Stimulated activated CD4-positive, alpha-beta T cell treated with anti-CD3 and anti-CD28 coated beads, Interleukin-1b, Interleukin-23, amount 100 ng/mL, for 48 hours (primary cell): ENCODE measurements at places on chromosomes 3 and 15.

DNA sequence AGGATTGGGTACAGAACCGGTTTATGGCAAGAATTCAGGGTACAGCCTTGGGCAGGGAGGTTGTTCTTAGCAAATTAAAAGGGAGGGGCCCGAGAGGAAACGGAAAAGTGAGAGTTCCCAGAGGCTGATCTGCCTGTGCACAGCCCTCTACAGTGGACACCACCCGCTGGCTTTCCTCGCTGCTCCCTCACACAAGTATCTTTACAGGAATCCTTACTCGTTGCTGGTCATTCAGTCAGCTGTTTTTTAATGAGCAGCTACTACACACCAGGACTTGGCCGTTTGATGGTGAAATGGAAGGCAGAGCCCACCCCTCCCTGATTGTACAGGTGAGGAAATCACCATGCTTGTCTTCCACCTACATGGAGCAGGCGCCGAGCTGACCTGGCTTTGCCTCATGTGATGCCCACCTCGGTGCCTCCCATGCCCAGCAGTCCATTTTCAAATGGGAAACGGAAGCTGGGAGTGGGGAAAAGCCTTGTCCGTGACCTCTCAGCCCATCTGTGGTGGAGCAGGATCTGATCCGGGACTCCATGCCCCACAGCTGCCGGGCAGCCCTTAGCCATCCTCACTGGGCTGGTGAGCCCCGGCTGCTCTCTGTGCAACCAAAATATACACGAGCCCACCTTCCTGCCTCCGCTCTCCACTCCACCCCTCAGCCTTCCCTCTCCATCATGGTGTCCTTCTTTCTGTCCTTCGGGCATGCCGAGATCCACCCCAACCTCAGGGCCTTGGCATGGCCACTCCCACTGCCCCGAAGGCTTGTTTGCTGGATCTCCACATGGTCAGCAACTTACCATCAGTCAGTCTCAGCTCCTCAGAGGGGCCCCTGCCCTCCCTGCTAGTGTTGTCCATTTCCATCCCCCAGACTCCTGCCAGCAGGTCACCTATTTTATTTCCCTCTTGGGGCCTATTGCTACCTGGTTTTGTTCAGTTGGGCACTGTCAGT lies 33.3 kb upstream of the FGD5 start:
- DNase-seq = no peak

- DNase-seq = no peak
Observed at GRCh38 chr3:184230603-184231528, 1.5 kb downstream of the VWA5B2 start.

DNA sequence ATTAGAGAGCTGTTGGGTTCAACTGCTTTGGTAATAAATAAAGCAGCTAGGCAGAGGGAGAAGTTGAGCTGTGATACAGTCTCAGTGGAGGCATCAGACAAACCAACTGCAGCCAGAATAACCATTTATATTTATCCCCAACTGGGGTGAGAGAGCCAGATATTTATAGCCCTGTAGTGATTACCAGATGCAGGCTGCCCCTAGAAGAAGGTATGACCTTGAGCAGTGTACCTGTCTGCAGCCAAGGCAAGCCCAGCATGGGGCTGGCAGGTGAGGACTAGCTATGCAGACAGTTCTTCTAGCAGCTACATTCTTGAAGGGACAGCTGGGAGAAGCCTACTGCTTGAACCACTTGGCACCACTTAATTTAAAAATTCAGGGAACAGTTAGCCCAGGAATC lies 144.4 kb upstream of the EPHA3 start:
- DNase-seq = no peak

- DNase-seq = no peak
Observed at GRCh38 chr15:78343276-78344060, 3.3 kb downstream of the CRABP1 start.

- DNase-seq = no peak
Observed at GRCh38 chr3:81702126-81702525, 59.3 kb downstream of the GBE1 start.

- no peak for DNase-seq
Observed at GRCh38 chr15:58348095-58348812, 83.5 kb upstream of the LIPC start.

GRCh38 chr3:79906106-79906505 lies 138.3 kb upstream of the ROBO1 start:
- DNase-seq = no peak

DNA sequence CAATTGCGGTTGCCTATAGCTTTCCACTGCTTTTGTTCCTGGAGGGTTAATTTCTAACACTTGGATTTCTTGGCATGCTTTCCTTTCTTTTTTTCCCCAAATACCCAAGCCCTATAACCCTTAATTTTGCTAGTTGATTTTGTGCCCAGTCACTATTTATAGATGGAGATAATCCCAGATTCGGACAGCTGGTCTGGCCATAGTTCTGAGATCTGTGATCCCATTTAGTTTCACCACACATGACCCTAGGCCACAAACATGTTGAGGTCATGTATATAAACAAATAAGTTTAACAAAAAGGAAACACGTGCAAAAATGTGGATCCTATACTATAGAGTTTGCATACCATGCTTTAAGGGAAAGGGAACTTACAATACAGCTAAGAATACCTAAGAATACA lies 111.4 kb downstream of the ZMAT3 start:
- no peak for DNase-seq

DNA sequence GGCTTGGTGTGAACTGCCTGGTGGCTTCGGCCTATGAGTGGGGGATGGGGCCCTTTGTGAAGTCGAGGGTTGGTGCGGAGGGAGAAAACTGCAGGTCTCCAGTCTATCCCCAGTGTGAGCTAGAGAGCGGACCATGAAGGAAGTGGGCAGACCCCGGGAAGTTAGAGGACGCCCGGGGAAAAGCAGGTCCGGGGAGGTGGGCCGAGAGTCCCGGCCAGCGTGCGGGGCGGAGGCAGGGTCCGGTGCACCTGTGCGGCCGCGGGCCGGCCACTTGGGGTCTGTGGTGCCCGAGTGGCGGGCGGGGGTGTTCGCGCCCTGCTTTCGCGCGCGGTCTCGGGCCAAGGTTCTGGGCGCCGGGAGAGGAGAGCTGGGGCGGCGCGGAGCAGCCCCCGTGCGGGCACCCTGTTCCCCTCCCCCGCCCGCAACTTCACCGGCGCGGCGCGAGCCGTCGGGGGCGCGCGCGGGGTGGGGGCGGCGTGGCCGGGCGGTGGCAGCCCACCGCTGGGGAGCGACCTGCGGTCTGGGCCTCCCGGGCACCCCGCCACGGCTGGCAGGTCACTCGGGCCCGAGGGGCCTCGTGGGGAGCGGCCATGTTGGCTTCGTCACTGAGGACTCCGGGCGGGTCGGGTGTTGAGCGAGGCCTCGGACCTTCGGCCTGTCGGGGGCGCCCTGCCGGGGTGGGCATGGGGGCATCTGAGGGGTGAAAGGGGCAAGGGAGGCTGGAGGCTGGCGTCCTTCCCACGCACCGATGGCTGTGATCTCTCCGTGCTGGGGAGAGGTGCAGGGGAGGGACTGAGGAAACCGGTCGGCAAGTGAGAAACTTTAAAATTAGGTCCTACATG lies 4.8 kb downstream of the UBE2E1 start:
- peak; percentile 43 for DNase-seq

- DNase-seq = no peak
Observed at GRCh38 chr3:124791142-124791541, 60.9 kb downstream of the UMPS start.

DNA sequence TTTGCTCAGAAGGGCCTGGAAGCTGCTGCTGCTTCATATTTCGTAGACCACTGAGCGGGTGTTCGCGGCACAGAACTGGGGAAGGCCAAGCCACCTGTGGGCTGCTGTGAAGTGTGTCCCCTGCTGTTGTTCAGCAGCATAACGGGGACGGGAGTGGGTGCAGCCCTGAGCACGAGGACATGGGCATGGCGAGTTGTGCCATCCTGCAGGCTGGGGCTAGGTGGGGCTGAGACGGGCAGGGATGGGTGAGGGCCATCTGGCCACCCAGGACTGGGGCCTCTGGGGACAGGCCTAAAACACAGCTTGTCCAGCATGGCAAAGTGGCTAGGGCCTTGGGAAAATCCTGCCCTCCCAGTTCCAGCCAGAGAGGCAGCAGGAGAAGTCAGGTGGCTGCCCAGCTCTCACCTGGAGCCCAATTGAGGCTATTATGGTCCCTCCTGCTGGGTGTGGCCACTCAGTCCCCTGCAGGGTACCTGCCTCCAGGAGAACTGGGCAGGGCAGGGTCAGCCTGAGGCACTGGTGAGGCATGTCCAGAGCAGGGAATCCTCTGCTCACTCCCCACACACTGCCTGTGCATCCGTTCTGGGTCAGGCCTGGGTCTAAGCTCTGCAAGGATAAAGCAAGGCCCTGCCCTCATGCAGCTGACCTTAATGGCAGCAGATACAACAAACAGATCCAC lies 29.5 kb downstream of the CFAP100 start:
- no peak for DNase-seq

- DNase-seq = peak; percentile 37
Observed at GRCh38 chr3:119600732-119601131, 3.0 kb downstream of the PLA1A start.

- DNase-seq = no peak
Observed at GRCh38 chr3:14440531-14441239, 38.3 kb downstream of the SLC6A6 start.

DNA sequence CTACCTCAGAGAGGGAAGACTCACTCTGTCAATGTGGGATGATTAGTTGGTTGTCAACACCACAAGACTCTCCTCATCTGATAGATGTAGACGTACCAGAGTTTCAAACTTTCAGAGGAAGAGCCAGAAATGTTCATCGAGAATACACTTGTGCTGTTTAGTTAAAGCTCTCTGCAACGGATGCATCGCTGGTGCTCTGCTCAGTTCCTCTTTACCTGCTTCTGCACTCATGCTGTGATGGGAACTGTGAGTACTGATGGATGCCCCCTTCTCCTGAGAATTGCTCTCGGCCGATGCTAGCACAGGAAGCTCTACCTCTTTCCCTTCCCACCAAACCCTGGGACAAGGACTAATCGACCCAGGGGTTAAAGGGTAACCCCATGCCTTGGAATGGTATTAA lies 51.8 kb upstream of the CCDC54 start:
- DNase-seq = no peak

- no peak for DNase-seq
Observed at GRCh38 chr3:40588406-40588805, 63.6 kb downstream of the ZNF621 start.

DNA sequence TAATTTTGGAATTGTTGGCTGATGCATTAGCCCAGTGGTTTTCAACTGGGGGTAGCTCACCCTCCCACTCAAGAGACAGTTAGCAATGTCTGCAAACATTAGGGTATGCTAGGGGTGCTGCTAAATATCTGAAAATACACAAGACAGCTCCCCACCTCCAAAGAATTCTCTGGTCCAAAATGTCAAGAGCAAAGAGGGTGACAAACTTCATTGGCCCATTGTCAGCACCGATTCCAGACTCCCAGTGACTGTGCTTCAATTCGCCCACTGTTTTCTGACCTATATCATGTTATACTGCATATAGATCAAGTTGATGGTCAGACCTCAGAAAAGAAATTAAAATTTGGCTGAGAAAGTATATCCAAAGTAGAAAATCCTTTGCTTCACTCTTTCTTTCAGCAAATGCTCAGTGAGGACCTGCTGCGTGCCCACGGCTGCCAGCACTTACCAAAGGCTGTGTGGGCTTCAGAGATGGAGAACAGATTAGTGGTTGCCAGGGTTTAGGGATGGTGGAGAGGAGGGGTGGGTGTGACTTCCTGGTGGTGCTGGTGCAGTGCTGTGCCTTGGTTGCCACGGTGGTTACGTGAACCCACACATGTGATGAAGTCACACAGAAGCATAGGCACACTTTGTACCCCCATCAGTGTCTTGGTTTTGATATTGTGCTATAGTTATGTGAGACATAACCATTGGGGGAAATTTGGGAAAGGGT lies 204.0 kb downstream of the PLCL2 start:
- no peak for DNase-seq

DNA sequence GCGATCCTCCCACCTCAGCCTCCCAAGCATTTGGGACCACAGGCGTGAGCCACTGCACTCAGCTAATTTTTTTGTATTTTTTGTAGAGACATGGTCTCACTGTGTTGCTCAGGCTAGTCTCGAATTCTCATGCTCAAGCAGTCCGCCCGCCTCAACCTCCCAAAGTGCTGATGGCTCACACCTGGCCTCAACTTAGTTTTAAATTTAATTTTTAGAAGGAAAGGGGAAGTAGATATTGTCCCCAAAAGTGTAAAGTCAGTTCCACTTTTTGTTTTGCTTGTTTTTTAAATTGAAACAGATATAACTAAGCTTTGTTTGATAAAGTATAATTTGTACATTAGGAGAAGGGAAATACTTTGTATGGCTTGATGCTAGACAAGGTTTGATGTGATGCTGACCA lies 31.3 kb upstream of the NFKBIZ start:
- no peak for DNase-seq

- DNase-seq = no peak
Observed at GRCh38 chr3:6770397-6770690, 90.6 kb upstream of the GRM7 start.

DNA sequence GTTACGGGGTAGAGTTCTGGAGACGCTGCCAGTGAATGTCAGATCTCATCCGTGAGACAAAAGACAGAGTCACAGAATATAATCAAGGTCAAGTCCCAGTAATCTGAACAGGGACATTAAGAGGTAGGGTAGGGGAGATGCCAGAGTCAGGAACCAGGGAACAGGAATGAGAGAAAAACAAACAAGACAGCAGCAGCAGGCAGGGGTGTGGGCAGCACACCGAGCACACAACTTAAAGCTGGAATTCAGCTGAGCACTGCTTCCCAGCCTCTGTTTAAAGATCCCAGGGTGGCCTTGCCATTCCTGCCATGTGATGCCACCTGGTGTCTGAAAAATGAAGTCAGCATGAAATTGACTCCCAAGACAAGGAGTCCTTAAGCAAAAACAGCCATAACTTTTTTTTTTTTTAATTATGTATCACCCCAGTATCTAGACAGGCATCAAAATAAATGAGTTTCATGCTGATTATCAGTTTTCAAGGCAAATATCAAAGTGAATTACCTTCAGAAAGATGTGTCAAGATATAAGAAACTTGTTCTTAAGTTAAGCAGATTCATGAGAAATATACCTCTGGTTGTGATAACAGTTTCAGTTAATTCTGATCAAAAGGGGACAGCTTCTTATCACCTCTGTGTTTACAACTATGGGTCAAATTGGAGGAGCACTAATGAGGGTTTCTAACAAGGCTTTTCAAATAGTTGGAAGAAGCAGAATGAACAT lies 203.7 kb downstream of the SLC9A9 start:
- DNase-seq = no peak

- DNase-seq = no peak
Observed at GRCh38 chr15:87591042-87591441, 665.5 kb downstream of the NTRK3 start.

DNA sequence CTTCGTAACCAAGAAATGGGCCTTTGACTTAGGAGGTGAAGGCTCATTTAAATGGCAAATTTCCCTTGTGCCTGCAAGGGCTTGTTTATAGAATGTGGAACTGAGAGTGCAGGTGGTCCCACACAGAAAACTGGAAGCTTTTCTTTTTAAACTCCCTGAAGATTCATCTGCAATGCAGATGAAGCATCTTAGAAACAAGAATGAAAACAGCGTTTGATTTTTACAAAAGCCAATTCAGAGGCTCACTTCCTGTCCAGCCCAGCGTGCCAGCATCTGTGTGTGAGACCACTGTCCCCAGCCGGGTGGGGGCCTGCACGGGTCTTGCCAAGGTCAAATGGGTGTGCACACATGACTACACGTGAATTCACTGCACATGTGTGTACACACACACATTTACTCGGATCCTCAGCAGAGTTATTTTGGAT lies 94.7 kb downstream of the LINGO1 start:
- DNase-seq = no peak

GRCh38 chr15:48705381-48705780 lies 59.9 kb upstream of the FBN1 start:
- no peak for DNase-seq
